Stimulated activated CD4-positive, alpha-beta T cell treated with anti-CD3 and anti-CD28 coated beads, Interleukin-4, amount 100 ng/mL, for 1 hour (primary cell): ENCODE measurements at places on chromosomes 3 and 15.

DNA sequence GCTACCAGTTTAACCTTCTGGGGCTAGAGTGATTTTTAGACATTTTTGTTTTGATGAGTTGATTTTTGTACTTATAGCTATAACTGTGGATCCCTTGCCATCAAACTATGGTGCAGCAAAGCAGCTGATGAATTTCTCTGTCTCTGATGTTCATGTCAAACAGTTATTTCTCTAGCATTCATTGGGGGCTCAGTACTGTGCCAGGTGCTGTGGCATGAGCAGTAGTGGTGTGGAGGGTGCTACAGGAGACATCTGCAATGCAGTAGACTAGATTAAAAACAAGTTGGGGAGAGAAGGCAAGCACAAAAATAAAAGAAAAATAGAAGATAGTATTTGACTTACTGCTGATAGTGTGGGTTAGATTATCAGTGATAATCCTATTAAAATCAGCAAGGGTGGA is 95.3 kb downstream of the AKAP13 start:
- no peak for DNase-seq

DNA sequence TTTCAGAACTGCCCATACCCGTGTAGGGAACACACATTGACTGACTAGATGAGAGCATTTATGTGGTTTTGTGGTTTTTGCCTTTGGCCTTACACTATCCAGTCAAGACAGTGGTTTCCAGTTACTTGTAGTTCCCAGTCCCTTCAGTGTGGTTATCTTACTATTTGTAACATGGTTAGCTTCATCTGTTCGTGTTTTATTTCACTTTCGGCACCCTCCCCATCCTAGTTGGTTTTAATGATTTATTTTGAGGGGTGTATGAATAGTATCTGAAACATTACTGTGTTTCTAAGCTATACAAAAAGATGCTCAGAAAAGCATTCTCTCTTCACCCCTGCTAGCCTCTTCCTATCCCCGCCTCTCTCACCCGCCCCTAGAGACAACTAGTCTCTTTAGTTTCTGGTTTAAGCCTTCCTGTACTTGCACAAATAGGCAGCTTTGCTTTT is 14.1 kb downstream of the LYSMD4 start:
- DNase-seq = no peak

DNA sequence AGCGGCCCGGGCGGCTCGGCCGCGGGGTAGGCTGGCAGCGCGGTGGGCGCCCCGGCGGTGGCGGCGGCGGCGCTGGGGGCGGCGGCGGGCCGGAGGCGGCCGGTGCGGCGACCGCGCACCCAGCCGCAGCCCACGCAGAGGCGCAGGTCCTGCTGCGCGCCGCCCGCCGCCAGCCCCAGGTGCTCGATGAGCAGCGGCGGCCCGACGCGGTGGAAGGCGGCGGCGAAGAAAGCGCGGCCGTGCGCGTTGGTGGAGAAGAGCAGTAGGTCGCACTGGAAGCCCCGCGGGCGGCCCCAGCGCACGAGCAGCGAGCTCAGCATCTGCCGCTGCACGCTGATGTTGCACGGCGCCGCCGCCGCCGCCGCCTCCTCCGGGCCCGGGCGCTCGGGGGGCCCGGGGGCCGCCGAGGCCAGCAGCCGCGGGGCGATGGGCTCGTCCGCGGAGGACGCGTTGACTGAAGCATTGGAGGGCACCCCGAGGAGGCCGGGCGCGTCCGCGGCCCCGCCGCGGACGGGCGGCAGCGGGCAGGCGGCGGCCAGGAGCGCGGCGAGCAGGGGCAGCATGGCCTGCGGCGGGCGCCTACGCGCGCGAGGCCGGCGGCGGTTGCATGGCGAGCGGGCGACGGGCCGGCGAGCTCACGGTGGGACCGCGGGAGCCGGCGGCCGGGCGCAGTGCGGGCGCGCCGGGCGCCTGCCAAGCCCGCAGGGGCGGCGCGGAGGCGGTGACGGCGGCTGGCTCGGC is 452 bp downstream of the TMEM158 start:
- peak; percentile 44 for DNase-seq

DNA sequence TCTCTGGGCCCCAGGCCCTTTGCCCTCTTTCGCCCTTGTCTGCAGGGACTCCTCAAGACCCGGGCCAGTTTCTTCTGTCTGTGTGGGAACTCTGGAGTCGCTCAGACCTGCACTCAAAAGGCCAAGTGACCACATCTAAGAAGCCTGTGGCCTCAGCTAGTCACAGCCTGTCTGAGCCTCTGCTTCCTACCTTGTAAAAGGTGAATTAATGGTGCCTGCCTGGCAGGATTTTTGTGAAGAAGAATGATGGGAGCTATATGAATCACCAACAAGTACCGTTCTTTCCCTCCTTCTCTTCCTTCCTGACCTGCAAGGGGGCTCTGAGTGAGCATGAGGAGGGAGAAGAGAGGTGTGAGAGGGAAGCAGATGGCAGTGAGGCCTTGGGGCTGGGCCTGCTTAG is 7.5 kb downstream of the PLIN1 start:
- no peak for DNase-seq

GRCh38 chr3:96200897-96201296 is 613.5 kb upstream of the EPHA6 start:
- no peak for DNase-seq

DNA sequence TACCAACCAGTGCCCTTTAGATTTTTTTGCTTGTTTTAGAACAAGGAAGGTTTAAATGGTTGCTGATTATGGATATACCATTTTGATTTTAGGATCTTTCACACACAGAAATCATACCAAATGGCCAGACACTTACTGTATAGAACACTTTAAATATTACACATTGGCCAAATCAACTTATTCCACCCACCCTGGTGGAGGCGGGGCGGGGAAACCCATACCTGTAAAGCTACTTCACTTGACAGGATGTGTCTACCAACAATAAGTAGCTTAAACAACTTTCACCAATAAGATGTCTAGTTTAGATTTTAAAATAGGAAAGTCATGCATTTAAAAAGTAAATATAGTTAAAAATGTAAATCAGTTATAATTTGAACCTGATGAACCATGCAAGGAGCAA is 17.0 kb upstream of the SFMBT1 start:
- no peak for DNase-seq
